ENCODE measurements at places on chromosomes 1 and 21.
A peak's percentile ranks its signal among the peaks of the same experiment; 100 is the strongest.

- DNase-seq: no peak
Observed at GRCh38 chr1:26550946-26551345, 21.4 kb downstream of the RPS6KA1 start.

DNA sequence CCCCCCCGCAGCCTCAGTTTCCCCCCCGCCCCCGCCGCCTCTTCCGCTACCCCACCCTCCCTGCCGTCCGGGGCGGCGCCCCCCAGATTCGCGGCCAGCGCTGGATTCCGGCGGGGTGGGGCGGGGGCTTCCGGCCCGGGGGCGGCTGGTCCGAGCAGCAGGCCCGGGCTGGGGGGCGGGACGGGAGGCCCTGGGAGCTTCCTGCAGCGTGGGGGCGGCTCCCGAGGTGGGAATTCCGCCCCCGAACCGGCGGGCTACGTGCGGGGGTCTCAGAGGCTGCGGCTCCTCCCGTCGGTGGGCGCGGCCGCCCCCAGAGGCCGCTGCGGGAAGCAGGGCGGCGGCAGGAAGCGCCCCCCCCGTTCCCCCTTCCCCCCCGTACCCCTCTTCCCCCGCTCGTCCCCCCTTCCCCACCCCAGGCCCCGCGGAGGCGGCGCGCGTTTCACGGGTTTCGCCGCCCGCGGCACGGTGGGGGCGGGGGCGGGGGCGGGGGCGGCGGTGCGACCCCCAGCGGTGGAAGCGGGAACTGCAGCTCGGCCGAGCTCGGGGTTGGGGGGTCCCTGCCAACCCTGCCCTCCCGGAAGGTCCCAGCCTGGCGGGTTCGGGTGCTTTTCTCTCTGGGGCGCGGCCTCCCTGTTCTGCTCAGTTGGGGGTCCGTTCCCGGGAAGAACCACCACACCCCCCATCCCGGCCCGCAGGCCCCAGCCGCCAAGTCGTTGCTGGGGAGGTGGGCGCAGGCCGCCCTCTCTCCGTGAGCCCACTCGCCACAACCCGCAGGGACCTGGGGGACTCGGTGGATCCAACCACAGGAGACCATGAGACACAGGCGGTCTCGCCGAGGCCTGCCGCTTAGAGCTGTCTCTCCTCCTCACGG is 76.3 kb downstream of the MORN1 start:
- peak; percentile 93 for DNase-seq

GRCh38 chr1:75170981-75171380 is 36.8 kb downstream of the LHX8 start:
- DNase-seq: no peak

DNA sequence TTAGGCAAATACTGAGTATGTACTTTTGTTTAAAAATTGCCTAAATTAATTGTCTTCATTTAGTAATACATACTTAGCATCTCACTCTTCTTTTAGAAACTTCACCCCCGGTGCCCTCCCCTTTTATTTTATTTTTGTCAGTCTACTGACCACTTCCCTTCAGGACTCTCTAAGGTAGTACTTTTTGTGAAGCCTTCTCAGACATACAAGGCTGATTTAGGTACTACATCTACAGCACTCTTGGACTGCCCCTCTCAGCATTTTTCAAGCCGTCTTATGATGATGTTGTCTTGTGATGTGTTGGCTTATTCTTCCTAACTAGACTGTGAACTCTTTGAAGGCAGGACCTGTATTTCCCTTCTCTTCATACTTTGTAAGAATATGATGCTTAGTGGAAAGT is 24.7 kb downstream of the RPS6KC1 start:
- DNase-seq: no peak

DNA sequence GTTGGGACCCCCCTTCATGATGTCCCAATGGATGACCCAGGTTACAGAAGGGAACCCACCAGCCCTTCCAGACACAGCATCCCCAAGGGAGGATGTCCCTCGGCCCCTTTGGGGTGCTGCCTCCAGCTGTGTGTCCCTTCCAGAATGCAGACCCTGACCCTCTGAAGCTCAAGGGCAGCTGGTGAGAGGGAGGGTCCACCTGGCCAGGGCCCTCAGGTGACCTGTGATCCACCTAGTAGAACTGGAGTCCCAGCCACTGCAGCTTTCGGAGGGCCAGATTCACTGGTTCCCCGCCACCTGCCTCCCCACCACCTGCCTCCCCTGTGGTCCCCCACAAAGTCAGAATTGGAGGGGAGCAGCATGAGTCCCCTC is 9.6 kb upstream of the TFF1 start:
- DNase-seq: no peak

DNA sequence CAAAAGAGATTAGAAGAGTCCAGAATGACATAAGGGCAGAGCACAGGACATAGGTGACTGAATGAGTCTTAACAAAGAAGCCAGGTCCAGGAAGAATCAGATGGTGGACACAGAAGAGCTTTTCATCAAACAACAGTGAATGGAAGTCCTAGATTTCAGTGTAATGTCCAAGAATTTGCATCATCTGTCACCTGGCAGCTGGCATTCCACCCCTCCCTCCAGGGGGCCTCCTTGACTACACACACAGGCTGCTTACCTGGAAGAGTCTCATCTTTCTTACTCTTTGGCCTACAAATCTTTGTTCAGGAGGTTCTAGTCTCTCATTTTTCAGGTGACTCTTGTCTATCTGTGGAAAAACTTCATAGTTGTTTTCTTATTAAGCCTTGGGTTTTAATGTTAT is 36.2 kb downstream of the GORAB start:
- DNase-seq: no peak

DNA sequence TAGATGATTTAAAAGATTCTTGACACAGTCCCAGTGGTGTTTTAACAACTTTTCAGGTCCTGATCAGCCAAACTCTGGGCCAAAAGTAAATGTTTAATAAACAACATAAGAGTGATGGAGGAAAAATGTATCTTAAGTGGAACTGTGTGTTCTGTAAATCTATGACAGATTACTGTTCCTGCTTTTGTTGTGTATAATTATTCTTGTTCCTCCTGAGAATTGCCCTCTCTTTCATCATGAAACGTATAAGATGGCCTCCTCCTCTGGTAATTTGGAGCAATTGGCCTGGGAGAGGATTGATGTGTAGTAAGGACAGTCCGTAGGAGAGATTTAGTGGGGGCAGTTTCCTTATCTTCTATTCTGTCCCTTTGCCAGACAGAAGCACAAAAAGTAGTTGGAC is 34.5 kb downstream of the GALNT2 start:
- no peak for DNase-seq

GRCh38 chr1:153049211-153049610 is 8.1 kb downstream of the SPRR2A start:
- no peak for DNase-seq

DNA sequence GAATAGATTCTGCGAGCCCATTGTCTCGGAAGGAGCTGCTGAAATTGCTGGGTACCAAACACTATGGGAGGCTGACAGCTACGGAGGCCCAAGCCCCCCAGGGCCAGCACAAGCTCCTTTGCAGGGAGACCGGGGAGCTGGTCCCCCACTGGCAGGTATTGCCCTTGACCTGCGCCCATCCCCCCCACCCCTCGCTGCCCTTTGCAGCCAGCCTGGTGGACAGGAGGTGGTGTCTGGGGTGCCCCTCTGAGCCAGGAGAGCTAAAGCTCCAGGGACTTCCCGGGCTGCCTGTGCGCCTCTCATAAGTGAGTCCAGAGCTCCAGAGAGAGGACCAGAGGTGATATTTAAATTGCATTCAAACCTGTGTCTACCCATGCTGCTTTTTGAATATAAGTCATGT is 5.4 kb downstream of the SERTAD4 start:
- no peak for DNase-seq

GRCh38 chr1:7026169-7026568 is 240.9 kb downstream of the CAMTA1 start:
- no peak for DNase-seq

GRCh38 chr1:205375835-205376545 is 19.3 kb upstream of the KLHDC8A start:
- peak; percentile 26 for DNase-seq

- no peak for DNase-seq
Observed at GRCh38 chr1:18751425-18751824, 108.0 kb downstream of the TAS1R2 start.

DNA sequence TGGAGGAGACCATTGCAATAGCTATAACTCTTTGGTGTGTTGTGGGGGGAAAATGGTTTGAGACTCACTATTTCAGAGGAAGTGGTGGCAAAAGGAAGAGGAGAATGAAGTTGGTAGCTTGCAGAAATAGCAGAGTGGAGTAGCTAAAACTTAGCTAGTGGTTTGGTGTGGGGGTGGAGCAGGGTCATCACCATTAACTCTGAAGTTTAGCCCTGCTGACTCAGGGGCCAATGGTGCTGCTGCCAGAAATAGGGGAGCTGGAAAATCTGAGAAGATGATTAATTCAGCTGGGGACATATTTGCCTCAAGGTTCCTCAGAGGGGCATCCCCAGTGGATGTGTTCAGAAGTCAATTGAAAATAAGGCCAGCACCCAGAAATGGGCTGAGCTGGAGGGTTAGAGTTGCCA is 65.4 kb downstream of the RUNX1 start:
- no peak for DNase-seq

GRCh38 chr1:53622531-53622930 is 116.4 kb downstream of the GLIS1 start:
- no peak for DNase-seq

GRCh38 chr1:210024996-210025395 is 87.0 kb downstream of the SYT14 start:
- no peak for DNase-seq

GRCh38 chr21:25742900-25743299 is 8.1 kb downstream of the GABPA start:
- no peak for DNase-seq

- DNase-seq: no peak
Observed at GRCh38 chr1:219568733-219569132, 44.2 kb downstream of the ZC3H11B start.

- DNase-seq: no peak
Observed at GRCh38 chr1:34367954-34368353, 191.2 kb downstream of the C1orf94 start.

DNA sequence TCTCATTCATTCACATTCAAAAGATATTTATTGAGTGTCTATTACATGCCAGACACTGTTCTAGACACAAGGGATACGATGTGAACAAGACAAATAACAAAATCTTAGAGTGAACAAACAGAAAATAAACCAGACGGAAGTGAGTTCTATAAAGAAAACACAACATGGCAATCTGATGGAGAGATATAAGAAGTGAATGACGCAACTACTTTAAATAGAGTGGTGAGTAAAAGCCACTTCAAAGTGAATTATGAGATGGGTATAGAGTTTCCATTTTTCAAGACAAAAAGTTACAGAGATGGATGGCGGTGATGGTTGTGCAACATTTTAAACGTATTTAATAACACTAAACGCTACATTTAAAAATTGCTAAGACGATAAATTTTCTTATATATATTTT is 75.4 kb downstream of the CEP170 start:
- no peak for DNase-seq

GRCh38 chr1:183212870-183213269 is 26.8 kb downstream of the LAMC2 start:
- no peak for DNase-seq

DNA sequence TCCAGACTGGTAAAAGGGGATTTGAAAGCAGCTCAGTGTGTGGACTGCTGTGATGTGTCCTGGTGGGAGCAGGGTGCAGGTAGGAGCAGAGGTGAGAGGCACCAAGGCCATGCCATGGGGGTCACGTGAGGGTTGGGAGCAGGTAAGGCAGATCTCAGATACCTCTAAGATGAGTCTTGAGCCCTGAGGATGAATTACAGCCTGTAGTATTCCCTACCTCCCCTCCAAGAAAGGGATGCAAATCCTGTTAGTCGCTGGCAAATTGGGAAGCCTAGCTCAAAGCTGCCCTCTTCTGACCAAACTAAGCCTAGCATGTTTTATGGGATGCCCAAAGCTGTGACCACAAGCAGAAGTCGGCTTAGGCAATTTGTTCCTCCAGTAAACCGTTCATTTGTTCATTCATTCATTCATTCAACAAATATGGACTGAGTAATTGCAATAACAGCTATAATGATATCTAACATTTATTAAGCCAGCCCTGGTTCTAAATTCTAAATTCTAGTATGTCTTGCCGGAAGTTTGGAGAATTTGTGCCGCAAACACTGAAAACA is 3.9 kb upstream of the NUAK2 start:
- DNase-seq: peak; percentile 66

DNA sequence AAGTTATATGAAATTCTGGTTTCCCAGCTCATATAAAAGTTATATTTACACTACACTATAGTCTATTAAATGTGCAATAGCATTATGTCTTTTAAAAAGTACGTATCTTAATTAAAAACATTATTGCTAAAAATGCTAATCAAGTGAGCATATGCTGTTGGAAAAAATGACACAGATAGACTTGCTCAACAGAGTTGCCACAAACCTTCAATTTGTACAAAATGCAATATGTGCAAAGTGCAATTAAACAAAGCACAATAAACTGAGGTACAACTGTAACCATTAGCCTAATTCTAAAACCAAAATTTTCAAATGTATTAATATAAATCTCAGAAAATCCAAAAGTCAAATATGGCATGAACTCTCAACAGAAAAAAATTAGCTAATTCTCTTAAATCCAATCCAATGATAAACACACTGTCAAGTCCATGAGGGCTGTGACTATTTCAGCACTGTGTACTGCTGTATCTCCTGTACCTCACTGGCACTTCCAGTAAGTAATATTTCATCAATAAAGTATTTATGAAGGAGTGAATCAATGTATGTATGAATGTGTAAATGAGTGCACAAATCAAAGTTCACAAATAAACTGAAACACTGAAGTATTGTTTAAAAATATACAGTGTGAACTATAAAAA is 116.3 kb downstream of the AKT3 start:
- no peak for DNase-seq

DNA sequence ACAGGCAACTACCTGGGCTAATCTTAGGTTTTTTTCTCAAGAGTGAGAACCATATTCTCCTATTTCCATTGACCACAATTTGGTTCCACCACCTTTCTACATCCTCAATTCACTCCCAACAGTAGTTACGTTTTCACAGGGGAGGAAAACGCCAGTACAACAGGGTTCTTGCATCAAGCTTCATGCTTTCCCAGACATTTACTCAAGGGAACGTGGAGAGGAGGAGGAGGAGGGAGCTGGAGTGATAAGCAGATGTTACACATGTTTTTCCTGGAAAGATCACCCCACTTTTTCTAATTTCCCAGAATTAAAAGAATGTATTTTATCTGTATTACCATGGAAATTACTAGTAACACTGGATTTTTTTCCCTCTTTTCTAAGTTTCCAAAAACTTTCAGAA is 58.3 kb downstream of the RGS5 start:
- DNase-seq: no peak

DNA sequence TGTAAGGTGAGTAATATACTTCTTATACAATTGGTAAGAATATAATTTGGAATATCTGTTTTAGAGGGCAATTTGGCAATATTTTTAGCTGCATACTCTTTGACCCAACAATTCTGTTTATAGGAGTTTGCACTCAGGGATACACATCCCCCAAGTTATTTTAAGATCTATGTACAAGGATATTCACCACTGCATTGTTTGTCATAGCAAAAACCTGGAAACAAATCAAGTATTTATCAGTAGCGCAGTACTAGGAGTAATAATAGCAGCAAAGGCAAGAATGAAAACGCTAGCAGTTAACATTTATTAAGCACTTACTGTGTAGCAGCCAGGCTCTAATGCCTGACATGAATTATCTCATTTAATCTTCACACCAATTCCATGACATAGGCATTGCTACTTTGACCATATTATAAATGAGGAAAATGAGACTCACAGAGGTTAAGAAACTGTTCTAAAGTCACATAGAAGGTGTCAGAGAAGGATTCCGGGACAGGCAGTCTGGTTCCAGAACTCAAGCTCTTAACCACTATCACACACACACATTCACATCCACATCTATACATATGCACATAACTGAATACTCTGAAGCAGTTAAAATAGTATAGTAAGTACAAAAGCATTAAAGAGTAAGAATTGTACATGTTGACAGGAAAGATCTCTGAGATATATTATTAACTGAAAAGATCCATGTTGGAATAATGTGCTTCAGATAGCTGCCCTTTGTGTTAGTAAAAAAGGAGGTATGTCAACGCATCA is 30.6 kb downstream of the PHC2 start:
- no peak for DNase-seq

Measured in HuH-7.5 (cell line).